Fibroblast of mammary gland (primary cell): ENCODE measurements at places on chromosomes 12 and 14.

GRCh38 chr14:74848768-74849167 lies 27.2 kb downstream of the PROX2 start:
- peak; percentile 56 for DNase-seq

- DNase-seq: no peak
Observed at GRCh38 chr12:29389295-29389919, 8.4 kb upstream of the ERGIC2 start.

GRCh38 chr14:68011406-68012028 lies 191.9 kb downstream of the RAD51B start:
- peak; percentile 72 for DNase-seq

DNA sequence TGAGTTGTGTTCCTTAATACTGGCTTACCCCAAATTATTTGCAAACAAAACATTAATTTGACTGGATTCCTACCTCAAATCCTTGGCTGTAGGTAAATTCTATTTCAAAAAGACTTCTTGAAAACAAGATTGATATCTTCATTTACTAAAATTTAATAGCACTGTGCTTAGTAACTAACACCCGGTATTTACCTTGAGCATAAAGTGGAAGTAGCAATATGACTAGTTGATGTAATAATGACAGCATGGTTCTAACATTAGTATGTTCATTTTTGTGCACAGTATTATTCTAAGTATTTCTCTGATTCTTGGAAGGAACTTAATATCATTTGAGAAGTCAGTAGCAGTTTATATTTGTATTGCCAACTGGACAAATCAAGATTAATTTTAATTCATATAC lies 96.8 kb downstream of the PPHLN1 start:
- no peak for DNase-seq
